Heart right ventricle (tissue), 16 donors: ENCODE measurements at places on chromosomes 2 and 18.

DNA sequence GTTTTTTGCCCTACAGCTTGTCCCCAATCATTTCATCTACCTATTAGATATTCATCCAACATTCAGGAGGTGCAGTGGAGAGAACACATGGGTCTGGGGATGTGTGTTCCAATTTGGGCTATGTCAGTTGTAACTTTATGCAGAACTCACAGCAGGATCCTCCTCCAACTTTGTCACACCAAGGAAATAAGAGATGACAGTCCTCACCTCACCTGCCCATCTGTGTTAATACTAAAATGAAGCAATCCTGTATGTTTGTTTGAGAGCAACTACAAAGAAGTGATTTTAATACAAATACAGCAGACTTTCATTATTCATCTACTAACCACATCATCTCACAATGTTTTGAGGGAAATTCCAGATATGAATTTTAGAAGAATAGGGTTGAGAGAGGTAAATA, 126.7 kb downstream of the ARHGAP15 start:
- no peak for DNase-seq

DNA sequence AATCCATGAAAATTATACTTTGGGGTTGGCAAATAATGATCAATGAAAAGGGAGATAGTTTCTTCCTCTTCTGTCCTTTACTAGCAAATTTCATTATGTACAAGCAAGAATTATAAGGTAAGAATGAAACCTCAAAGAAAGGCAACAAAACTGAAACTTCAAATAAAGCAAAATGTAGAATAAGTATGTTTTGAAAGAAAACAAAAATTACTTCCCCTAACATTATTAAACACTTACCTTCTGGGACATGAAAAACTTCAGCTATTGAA, 29.4 kb downstream of the THADA start:
- DNase-seq = no peak

- DNase-seq = no peak
Measured at GRCh38 chr2:189363559-189363958, 77.7 kb upstream of the WDR75 start.

DNA sequence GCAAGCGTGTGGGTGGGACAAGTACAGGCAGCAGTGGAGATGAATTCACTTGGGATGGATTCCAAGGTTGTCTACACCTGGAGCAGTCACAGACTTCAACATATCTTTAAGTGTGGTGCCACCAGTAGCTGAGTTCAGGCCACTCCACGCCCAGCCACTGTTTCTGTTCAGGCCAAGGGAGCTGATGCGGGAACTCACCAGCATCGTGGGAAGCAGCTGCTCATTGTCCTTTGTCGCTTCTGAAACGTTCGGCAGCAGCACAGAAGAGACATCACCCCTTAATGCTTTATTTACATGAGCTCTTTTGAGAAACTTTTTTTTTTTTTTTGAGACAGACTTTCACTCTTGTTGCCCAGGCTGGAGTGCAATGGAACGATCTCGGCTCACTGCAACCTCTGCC, 19.9 kb upstream of the INHBB start:
- DNase-seq = no peak

DNA sequence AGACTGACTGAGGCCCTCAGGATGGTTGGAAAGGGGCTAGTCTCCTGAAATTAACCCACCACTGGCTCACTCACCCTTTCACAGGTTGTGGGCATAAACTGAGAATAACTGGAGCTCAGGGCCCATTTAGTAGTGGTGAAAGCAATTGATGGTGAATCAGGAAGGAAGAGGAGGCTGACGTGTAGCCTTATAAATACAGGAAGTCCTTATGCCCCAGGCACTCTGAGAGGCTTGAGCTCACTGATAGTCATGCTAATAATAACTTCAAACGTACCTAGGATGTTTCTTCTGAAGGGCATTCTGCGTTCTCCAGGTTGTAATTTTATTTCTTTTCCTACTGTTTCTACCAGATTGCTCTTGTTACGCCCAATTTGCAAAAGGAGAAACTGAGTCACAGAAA, 328.4 kb downstream of the CLIP4 start:
- DNase-seq = no peak

DNA sequence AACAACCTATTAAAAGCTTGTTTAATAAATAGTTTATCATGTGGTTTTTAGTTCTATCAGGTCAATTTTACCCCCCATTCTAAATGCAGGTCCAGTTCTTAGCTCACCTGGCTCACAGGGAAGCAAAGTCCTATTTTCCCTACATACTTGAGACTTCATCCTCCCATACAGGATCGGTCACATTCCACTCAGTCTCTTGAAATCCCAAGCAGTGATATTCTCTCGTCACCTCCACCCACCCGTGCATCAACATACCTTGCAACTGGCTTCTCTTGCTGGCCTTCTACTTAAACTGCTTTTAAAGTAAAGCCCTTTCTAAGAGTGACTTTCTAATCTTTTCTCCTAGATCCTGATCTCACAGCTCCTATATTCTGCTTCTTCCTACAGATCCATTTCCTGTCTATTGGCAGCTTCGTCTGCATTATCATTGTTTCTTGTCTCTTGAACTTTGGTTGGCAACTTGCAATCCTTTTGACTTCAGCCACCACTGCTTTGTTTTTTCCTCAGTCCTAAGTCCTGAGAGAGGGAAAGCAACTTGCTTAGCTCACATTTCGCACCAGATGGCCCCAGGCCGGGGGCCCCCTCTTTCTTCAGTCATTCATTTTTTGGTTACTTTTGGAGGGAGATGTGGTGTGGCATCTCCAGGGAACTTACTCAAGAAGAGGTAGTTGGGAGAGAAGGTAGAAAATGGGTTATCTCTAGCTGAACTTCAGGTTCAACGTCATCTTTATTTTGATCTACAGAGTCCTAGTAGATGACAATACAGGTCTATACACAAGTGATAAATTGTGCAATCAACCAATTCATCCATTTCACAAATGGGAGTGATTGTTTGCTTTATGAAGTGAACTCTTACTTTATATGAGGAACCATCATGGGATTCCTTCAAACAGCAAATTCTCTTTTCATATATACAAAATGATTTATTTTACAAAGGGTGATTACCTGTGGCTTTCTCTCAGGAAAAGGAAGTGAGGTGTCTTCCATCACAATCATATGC, 23.9 kb upstream of the NCOA1 start:
- DNase-seq = no peak
